ENCODE measurements at places on chromosomes 4 and X.

DNA sequence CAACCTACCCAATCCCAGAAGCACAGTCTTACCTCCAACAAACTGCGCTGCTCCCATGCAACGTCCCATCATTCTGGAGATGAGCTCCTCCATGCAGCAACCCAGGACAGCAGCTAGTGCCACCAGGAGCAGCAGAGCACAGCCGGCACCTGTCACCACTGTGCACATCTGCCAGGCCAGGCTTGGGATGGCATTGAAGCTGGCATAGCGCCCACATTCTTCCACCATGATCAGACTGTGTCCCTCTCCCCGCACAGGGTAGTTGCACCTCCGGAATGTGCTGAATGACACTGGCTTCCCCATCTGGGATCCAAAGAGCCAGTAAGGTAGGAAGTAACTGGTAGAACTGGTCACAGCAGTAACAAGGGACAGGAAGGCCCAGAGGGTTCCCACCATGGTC, 8.8 kb downstream of the LHFPL1 start:
- DNase-seq = no peak

- DNase-seq = no peak
These were observed 19.7 kb downstream of the CENPI start for GRCh38 chrX:101117701-101118100.

- no peak for DNase-seq
These were observed 67.9 kb downstream of the PKD2 start for GRCh38 chr4:88075336-88075735.

- no peak for DNase-seq
These were observed 68.5 kb downstream of the CEP44 start for GRCh38 chr4:174352061-174352819.

- no peak for DNase-seq
These were observed 49.0 kb downstream of the CPLX1 start for GRCh38 chr4:776743-777441.

DNA sequence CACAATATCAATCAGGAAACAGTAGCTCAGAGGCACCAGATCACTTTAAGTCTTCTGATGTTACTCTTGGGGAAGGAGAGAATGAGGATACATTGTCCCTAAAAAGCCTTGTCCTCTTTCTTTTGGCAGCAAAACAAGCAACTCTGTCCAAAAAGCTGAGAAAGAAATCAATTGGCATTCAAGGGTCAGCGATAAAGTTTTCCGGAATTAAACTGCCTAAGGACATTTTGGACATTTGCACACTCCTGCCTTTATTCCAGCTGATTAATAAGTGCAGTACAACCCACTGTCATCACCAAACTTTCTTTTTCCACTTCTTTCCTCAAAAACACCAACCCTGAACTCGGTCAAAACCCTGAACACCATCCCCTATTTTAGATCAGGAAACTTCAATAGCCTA, 85.8 kb upstream of the FAM9A start:
- no peak for DNase-seq

DNA sequence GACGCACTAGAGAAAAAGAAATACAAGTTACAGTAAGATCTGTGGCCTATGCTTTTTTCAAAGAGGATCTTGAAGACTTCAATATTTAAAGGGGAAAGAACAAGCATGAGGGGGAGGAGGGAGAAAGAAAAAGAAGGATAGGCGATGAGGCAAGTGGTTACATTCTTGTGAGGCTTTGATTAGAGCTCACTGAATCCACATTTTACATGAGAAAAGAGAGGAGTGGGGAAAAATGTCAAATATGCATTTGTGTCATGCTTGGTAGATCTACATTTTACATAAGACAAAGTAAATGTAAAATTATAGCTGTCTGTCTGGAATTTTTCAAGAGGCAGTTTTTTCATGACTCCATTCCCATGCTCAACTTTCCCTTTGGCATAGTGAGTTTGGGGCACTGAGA, 965.9 kb downstream of the FSTL5 start:
- DNase-seq = no peak

DNA sequence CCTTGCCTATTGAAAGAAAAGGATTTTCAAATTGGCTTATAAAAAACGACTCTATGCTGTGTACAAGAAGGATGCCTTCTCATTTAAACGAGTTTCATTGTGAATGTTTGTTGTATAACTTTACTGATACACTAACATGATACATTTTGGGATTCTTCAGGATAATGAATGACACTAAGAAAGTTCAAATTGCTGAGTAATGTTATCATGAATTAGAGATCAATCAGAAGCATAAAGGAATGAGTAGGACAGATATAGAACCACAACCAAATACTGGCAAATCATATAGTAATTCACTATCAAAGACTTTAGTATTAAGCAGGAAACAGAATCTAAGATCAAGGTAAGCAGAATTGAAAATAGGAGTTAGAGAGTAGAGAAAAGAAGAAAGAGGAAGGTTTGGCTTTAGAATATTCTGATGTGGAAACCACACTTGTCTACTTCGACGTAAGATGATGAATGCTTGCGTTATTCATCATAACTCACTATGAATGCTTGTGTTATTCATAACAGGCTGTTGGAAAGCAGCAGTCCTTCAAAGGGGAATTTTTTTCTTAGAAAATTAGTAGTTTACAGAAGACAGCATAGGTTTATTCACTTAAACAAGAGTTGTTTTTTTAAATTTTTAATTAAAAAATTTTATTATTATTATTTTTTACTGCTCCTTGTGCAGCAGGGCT, 13.4 kb downstream of the CCDC158 start:
- DNase-seq = no peak

GRCh38 chr4:4477391-4477790, 64.5 kb downstream of the STX18 start:
- DNase-seq = no peak

DNA sequence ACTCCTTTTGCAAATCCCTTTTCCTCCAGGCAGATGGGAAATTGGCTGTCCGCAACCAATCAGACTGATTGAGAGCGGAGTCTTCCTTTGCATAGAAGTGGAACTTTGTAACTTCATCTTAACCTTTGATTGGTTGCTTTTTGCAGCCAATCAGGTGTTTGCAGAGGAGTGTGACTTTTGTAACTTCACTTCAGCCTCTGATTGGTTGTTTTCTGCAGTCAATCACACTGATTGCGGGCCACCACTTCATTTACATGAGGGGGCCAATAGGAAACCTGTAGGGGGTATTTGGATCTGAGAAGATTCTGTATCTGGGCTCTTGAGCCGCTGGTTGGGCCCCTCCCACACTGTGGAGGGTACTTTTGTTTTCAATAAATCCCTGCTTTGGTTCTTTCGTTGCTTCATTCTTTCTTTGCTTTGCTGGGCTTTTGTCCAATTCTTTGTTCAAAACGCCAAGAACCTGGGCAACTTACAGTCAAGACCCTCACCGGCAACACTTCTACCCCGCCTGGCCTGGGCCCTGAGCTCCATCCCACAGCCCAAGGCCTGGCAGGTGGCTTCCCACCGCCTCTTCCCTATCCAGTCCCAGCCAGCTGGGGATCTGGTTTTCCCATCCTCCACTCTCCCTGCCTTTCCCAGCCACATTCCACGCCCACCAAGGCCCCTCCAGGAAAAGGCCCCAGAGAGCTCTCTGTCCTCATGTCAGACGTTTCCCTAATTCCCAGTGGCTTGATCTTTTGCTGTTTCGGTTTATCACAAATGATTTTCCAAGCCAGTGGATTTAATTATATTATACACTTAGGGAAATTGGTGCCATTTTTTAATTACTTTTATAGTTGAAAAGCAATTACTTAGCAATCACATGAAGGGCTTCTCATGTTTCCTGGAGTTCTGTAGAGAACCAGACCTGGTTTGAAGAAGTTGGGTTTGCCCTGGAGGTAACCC, 110.2 kb upstream of the STX18 start:
- DNase-seq = no peak

GRCh38 chr4:133320576-133321170, 171.6 kb downstream of the PCDH10 start:
- DNase-seq = peak; percentile 35

DNA sequence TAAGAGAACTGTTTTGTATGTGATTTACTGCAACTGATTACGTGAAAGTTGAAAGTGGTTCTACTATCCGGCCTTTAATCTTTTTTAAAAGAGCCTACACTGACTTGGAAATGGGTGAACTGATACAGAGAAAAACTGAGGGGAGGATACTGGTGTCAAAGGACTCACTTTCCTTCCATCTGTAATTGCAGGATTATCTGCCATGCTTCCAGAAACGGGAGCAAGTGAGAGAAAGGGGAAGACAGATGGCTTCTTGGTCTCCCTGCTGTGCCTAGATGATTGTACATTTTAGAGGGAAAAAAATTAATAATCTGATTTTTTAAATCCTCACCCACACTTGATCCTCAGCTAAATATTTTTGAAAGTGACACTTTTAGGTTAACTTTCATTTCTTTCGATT, 88.3 kb upstream of the GRID2 start:
- DNase-seq = no peak

- DNase-seq = no peak
These were observed 38.2 kb downstream of the CSN3 start for GRCh38 chr4:70280567-70280966.

DNA sequence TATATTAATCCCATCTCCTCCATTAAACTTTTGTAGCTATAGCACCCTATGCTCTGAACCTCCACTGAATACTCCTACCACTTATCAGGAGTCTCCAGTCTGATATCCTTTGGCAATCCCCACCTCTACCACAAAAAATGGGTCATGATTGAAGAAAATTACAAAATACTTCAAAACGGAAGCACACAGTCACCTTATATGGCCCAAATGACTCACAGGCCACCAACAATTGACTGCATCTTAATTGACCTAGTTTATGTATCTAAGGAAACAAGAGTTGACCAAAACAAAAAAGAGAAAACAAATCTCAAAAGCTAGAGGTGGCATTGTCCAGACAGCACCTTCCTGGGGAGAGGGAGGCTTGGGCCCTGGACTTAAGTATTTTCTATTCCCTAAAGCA, 120.0 kb upstream of the DIAPH2 start:
- no peak for DNase-seq

GRCh38 chrX:16671005-16671404, 21.0 kb downstream of the S100G start:
- peak; percentile 40 for DNase-seq

DNA sequence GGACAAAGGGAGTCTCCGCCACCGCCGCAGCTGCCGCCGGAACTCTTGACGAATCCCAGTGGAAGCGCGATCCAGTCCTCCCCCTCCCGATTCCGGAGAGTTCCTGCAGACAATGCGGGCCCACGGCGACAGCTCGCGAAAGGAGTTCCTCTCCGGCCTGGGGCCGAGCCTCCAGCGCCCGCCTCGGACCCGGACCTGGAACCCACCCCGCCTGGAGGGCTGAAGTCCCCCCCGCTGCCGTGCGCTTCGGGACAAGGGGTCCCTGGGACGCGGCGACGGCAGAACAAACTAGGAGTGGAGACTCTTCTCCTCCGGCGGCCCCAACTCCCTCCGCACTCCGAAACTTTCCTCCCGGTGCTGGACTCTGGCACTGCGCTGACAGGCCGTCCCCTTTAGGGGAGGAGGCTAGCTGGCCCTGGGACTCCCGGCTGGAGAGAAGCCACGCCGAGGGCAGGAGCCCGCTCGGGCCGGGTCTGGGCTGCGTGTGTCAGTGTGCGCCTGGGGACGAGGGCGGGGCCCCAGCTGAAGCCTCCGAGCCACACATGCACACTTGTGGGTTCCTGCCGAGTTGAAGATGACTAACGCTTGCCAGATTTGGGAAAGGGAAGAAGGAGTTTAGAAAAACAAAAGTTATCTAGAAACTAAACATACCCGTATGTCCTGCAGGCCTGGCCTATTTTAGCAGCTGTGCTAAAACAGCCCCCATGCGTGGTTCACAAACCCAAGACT, at the start of gene ANTXR2:
ANTXR2 (minus strand) TSS at position 486 of the 729 bp plus-strand sequence. CDS start 669 bp downstream, outside the sequence.
- peak; percentile 80 for DNase-seq

- DNase-seq = no peak
These were observed 11.2 kb upstream of the ARMCX1 start for GRCh38 chrX:101539116-101539515.

DNA sequence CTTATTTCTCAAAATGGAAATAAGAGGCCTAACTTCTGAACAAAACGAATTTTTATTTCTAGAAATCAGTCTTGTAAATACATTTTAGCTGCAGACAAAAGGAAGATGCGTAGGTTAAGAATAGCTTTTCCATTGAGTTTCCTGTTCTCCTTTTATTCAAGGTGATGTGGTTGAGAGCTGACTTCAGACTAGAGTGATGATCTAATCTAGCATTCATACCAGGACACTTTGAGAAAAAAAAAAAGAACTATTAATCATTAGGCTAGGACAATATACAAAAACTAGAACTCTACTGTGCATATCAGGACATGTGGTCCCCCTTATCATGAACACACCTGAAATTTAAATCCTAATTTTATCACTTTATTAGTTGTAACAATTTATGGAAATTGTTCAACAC, 884.5 kb upstream of the EPHA5 start:
- DNase-seq = no peak

DNA sequence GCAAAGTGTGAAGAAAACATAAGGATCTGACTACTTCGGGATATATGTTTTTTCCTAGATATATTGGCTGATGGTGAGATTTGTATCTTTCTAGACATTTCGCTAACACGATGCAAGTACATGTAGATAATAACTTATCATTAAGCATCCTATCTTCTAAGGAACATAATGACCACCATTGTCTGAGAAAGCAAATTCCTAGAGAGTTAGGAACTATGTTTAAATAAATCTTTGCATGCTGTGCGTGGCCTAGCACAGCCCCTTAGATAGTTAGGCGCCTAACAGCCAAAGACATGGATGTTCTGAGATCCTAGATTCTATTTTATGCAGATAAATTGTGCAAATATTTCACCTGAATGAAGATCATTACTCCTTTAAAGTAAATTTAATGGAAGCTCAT, 3.0 kb downstream of the COL4A6 start:
- DNase-seq = no peak

- DNase-seq = no peak
These were observed 112.9 kb downstream of the IRF2 start for GRCh38 chr4:184361443-184361842.

DNA sequence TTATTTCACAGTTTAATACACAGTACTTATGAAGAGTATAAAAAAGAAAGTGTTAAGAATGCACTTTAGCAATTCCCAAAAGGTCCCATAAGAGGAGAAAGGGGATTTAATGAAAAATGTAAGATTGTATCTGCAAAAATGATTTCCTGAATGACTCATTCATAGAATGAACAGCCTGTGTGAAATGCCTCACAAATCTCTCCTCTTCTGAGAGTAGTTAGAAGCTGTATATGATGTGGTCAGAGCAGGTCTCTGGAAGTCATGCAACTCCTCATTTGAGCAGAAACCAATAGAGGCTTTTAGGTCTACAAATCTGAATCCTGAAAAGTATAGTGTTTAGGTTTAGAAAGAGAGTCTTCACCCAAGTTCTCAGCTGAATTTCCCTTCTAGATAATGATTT, 381.3 kb upstream of the INTU start:
- DNase-seq = no peak

DNA sequence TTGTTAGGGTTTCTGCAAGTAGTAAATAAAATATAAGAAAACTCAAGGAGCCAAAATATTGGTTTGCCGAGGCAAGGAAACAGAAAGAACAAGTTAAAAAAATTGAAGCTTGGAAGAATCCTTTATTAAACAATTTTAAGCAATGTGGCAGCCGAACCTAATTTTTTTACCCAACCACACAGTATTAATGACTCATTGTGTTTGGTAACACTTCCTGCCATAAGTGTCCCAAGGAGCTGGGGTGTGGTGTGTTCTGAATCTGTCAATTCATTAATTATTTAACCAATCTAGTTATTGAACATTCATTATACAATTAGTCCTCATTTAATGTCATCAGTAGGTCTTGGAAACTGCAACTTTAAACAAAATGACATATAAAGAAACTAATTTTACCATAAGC, 19.3 kb upstream of the CPE start:
- DNase-seq = no peak
